Activated CD8-positive, alpha-beta T cell treated with anti-CD3 and anti-CD28 coated beads for 36 hours (primary cell): ENCODE measurements at places on chromosomes 11 and 22. TPM values are rescaled to one million over a fixed set of nuclear protein-coding genes. Genes with fewer than 3 reads are reported as not detected.

DNA sequence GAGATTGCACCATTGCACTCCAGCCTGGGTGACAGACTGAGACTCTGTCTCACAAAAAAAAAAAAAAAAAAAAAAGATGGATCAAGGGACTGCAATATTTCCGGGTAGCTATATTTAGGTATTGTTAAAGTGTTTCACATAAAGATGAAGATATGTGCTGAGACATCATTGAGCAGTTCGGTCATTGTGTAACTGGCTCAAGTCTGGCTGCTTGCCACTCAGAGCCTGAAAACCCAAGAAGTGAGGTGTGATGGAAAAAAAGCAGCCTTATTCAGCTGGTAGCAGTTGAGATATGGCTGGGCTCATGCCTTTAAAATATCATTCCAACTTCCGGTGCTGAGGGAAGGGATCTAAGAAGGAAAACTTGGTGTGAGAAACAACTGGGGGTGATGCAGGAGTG is 46.9 kb downstream of the LUZP2 start:
- H3K4me3 ChIP-seq = no peak overlapping the region
- H3K27ac ChIP-seq = no peak overlapping the region
- no peaks in the 10 kb centered on the region for H3K4me1 ChIP-seq
- no peaks in the 10 kb centered on the region for H3K27me3 ChIP-seq

GRCh38 chr11:124415356-124415923 is 9.2 kb downstream of the OR8B4 start:
- H3K27ac ChIP-seq = no peak overlapping the region
- H3K4me1 ChIP-seq = no peaks in the 10 kb centered on the region
- peaks cover 8% of the 10 kb centered on the region for H3K27me3 ChIP-seq
- H3K4me3 ChIP-seq = no peak overlapping the region

Gene ARHGAP42
- total RNA-seq = 0.20 TPM

GRCh38 chr22:44383064-44383575 is 70.4 kb upstream of the SHISAL1 start:
- no peak for DNase-seq
- no peaks in the 10 kb centered on the region for H3K4me1 ChIP-seq
- no peaks in the 10 kb centered on the region for H3K36me3 ChIP-seq
- H3K4me3 ChIP-seq = no peak overlapping the region
- H3K27ac ChIP-seq = no peak overlapping the region
- peaks cover 10% of the 10 kb centered on the region for H3K27me3 ChIP-seq

DNA sequence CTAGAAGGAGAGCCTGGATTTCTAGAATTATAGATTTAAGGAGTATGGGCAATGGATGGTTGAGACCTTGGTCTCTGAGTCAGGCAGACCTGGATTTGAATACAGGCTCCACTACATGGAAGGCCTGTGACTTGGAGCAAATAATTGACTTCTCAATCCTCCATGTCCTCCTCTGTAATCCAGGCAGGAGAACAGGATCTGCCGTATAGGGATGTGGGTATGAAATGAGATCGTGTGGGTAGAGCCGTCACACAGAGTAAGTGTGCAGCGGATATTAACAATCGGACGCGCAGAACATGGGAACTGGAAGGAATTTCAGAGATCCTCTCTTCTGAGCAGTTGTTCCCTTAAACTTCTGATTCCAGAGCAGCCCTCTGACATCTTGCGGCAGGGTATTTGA is 11.5 kb upstream of the TMPRSS13 start:
- DNase-seq = no peak
- no peak overlapping the region for H3K27ac ChIP-seq
- H3K4me1 ChIP-seq = peaks cover 33% of the 10 kb centered on the region
- H3K36me3 ChIP-seq = no peaks in the 10 kb centered on the region
- no peak overlapping the region for H3K4me3 ChIP-seq

Gene OR52I1
- not detected for total RNA-seq

- H3K27ac ChIP-seq = no peak overlapping the region
- DNase-seq = no peak
- H3K4me3 ChIP-seq = no peak overlapping the region
- H3K27me3 ChIP-seq = peaks cover 2% of the 10 kb centered on the region
- no peaks in the 10 kb centered on the region for H3K4me1 ChIP-seq
Observed at GRCh38 chr22:33038836-33039235, 19.3 kb downstream of the SYN3 start.

GRCh38 chr11:67368621-67369020 is 4.8 kb downstream of the CLCF1 start:
- H3K27ac ChIP-seq = no peak overlapping the region
- peak; percentile 55 for DNase-seq
- no peaks in the 10 kb centered on the region for H3K36me3 ChIP-seq
- peaks cover 51% of the 10 kb centered on the region for H3K4me1 ChIP-seq
- peaks cover 15% of the 10 kb centered on the region for H3K27me3 ChIP-seq
